ENCODE measurements at places on chromosomes 5 and 9.

DNA sequence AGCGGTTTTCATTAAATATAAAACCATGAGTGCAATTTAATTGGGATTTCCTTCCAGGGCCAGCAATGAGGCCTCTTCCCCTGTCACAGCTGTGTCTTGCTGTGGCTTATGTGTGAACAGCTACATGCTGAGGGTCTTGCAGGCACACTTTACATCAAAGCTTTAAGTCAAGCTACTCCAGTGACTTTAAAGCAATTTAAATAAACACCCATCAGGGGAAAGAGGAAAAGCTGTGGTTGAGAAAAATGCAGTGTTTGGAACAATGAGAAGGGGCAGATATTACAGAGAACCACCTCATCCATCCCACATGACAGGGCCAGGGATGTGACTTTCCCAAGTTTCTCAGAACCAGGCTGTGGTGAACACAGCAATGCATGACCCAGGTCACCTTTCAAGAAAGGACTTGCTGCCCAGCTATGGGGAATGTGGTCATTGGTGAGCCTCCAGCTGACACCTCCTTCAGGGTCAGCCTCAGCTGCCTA, 115.9 kb upstream of the LPAR1 start:
- peak; percentile 31 for DNase-seq

- no peak for DNase-seq
These were observed 549.1 kb downstream of the CDK5RAP2 start for GRCh38 chr9:120030847-120031246.

DNA sequence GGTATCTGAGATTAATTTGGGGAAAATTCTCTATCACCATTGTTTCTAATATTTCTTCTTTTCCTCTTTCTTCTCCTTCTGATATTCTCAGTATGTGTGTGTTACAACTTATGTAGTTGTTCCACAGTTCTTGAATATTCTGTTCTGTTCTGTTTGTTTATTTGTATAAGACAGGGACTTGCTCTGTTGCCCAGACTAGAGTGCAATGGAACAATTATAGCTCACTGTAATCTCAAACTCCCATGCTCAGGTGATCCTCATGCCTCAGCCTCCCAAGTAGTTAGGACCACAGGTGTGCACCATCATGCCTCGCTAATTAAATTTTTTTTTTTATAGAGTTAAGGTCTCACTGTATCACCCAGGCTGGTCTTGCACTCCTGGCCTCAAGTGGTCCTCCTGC, 145.8 kb upstream of the TUT7 start:
- no peak for DNase-seq

GRCh38 chr9:6229619-6230018, 14.0 kb downstream of the IL33 start:
- DNase-seq: no peak

GRCh38 chr5:95770830-95771708, 39.9 kb downstream of the RHOBTB3 start:
- no peak for DNase-seq

DNA sequence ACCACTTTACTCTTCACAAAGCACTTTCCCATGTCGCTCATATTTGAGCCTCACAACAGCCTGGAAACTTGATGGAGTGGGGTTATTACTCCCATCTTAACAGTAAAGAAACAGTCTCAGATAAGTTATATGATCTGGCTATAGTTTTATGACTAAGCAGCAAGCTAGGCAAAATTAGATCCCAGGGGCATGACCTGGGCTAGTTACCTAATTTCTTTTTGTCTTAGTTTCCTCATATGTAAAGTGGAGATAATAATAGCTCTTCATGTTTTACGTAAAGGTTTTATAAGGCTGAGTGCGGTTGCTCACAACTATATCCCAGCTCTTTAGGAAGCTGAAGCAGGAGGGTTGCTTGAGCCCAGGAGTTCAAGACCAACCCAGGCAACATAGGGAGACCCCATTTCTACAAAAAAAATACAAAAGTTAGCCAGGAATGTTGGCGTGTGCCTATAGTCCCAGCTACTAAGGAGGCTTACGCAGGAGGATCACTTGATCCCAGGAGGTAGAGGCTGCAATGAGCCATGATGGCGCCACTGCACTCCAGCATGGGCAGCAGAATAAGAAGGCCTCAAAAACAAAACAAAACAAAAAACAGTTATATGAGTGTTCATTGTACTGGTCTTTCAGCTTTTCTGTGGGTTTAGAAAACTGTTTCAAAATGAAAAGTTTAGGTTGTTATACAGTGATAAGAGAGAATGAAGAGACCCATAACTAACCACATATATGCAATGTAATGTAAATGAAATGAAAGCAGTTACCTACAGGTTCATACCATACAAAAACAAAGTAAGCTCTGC, 6.5 kb upstream of the PLIN2 start:
- no peak for DNase-seq

DNA sequence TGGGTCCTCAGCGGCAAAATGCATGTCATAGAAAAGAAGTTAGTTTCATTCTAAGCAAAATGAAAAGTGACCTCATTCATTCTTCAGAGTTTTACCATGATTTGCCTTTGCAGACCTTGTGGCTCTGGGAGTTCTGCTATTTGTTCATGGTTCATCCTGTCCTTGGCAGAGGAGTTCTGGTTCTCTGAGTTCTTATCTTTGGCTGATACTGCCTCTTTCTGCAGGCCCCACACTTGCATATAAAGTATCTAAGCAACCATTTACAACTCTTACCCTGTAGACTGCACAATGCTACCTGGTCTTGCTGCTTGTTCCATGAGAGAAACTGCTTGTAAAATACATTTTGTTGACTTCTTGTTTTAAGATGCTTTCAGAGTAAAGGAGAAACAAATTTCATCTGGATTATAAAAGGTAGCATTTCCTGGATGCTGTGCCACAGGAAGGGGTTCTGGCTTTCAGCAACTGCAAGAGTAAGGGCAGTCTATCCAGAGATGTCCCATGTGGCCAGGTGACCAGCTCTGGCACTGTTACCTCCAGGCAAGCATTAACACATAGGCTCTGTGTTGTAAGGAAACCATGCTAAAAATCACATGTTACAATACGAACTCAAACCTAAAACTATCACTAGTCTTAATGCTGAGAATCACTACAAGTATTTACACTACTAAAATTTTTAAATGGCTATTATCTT, 513.2 kb downstream of the SPOCK1 start:
- no peak for DNase-seq

GRCh38 chr5:172800088-172800551, 29.1 kb upstream of the DUSP1 start:
- DNase-seq: peak; percentile 81

Measured in fibroblast of skin of abdomen (primary cell).